ENCODE measurements at places on chromosomes 3 and 15. TPM values are rescaled to one million over a fixed set of nuclear protein-coding genes. Genes with fewer than 3 reads are reported as not detected.

DNA sequence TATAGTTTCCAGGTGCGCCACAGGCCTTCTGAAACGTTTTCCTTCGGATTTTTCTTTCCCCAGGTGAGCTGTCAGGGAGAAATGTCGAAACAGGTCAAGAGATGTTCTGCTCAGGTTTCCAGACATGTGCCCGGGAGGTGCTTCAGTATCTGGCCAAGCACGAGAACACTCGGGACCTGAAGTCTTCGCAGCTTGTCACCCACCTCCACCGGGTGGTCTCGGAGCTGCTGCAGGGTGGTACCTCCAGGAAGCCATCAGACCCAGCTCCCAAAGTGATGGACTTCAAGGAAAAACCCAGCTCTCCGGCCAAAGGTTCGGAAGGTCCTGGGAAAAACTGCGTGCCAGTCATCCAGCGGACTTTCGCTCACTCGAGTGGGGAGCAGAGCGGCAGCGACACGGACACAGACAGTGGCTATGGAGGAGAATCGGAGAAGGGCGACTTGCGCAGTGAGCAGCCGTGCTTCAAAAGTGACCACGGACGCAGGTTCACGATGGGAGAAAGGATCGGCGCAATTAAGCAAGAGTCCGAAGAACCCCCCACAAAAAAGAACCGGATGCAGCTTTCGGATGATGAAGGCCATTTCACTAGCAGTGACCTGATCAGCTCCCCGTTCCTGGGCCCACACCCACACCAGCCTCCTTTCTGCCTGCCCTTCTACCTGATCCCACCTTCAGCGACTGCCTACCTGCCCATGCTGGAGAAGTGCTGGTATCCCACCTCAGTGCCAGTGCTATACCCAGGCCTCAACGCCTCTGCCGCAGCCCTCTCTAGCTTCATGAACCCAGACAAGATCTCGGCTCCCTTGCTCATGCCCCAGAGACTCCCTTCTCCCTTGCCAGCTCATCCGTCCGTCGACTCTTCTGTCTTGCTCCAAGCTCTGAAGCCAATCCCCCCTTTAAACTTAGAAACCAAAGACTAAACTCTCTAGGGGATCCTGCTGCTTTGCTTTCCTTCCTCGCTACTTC lies 3.8 kb downstream of the BHLHE40 start:
- H3K4me3 ChIP-seq, result peak overlapping the region; percentile 30
- H3K4me1 ChIP-seq, result peaks cover 64% of the 10 kb centered on the region
- H3K36me3 ChIP-seq, result peaks cover 12% of the 10 kb centered on the region

GRCh38 chr15:100900795-100901169 lies 18.4 kb upstream of the LRRK1 start:
- no peak for DNase-seq
- H3K36me3 ChIP-seq, result no peaks in the 10 kb centered on the region
- no peaks in the 10 kb centered on the region for H3K27me3 ChIP-seq
- H3K4me1 ChIP-seq, result peaks cover 21% of the 10 kb centered on the region

- H3K36me3 ChIP-seq, result no peaks in the 10 kb centered on the region
- H3K27ac ChIP-seq, result no peak overlapping the region
- no peaks in the 10 kb centered on the region for H3K27me3 ChIP-seq
- no peaks in the 10 kb centered on the region for H3K4me1 ChIP-seq
- H3K4me3 ChIP-seq, result no peak overlapping the region
- DNase-seq, result no peak
Measured at GRCh38 chr3:148226246-148226645, 471.5 kb upstream of the AGTR1 start.

The GPR27 gene
- 0.98 TPM for total RNA-seq

The CSNK1G1 gene
- 3.5 TPM for total RNA-seq

DNA sequence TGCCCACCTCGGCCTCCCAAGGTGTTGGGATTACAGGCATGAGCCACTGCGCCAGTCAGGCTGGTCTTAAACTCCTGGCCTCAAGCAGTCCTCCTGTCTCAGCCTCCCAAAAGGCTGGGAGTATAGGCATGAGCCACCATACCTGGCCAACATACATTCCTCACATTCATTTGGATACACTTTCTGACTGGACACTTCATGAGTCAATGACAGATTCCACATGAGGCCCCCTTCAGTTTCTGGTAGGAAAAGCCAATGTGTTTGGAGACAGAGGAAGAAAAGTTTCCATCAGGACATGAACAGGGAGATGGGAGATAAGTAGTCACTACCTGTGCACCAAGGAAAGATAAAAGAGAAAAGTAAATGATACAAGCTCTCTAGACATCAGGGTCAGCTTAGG lies 49.4 kb upstream of the GSK3B start:
- H3K4me3 ChIP-seq, result no peak overlapping the region
- H3K36me3 ChIP-seq, result no peaks in the 10 kb centered on the region
- H3K27ac ChIP-seq, result no peak overlapping the region
- H3K27me3 ChIP-seq, result no peaks in the 10 kb centered on the region
- peaks cover 17% of the 10 kb centered on the region for H3K4me1 ChIP-seq
- DNase-seq, result no peak

GRCh38 chr3:22361521-22361920 lies 610.5 kb upstream of the ZNF385D start:
- H3K27me3 ChIP-seq, result no peaks in the 10 kb centered on the region
- H3K4me1 ChIP-seq, result no peaks in the 10 kb centered on the region

DNA sequence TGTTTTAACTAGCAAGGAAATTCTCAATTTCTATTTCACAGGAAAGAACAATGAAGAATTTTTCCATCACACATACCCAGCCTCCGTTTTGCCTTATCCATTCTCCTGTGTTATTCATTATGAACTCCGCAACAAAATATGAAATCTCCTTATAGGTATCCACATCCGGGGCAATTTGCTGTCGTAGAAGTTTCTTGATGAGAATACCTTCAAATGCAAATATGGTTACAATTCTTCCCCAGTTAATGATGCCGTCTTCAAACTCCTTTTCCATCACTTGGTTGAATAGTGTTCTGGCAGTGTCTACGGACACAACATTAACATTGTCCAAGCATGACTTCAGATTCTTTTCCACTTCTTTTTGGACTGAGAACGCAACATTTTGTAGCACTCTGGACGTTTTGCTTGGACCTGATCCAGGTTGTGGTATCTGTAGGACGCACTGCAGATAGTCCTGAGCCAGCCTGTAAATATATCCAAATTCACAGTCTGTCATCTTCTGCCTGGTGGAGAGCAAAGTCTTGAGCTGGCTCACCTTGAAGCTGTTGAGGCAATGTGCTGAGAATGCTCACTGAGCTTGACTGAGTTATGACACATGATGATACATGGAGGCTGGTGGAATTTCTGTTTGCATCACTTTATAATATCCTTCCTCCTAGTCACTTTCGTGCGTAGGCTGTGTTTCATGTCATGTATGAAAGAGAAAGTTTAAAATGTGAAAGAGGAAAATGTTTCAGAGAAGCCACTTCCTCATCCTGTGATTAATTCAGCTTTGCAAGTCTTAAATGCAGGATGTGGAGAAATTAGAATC lies at the start of gene BCL2A1:
BCL2A1 (minus strand) TSS at position 573 of the 811 bp plus-strand sequence; CDS start at position 496, 77 bp downstream.
- H3K4me1 ChIP-seq, result no peaks in the 10 kb centered on the region
- H3K27ac ChIP-seq, result no peak within 1 kb of the TSS
- no peak within 1 kb of the TSS for H3K4me3 ChIP-seq
- DNase-seq, result peak; percentile 59
- no peaks in the 10 kb centered on the region for H3K27me3 ChIP-seq

GRCh38 chr3:16255326-16255725 lies 9.4 kb downstream of the DPH3 start:
- peaks cover 11% of the 10 kb centered on the region for H3K36me3 ChIP-seq
- no peaks in the 10 kb centered on the region for H3K27me3 ChIP-seq
- H3K27ac ChIP-seq, result no peak overlapping the region

GRCh38 chr15:85831415-85832113 lies 36.8 kb upstream of the KLHL25 start:
- no peaks in the 10 kb centered on the region for H3K27me3 ChIP-seq
- no peaks in the 10 kb centered on the region for H3K4me1 ChIP-seq
- H3K4me3 ChIP-seq, result no peak overlapping the region
- no peaks in the 10 kb centered on the region for H3K36me3 ChIP-seq

Measured in right atrium auricular region (tissue), 2 donors.